A549 treated with CpdA at 1 μM for 4 hours (cell line): ENCODE measurements at places on chromosomes 12 and 14. TPM values are rescaled to one million over a fixed set of nuclear protein-coding genes. Genes with fewer than 3 reads are reported as not detected.

ABCD2 gene
- not detected in 5 replicates for total RNA-seq

IGF1 gene
- not detected in 5 replicates for total RNA-seq

SLC6A15 gene
- 2.4 to 3.9 TPM (median 3.1 TPM) in 5 replicates for total RNA-seq

MGP gene
- total RNA-seq, result 0.06 TPM in 1 of 5 replicates, not detected in the others

ADCY4 gene
- not detected in 5 replicates for total RNA-seq

SLC10A1 gene
- not detected in 5 replicates for total RNA-seq

ANO2 gene
- total RNA-seq, result not detected in 5 replicates

CAPZA3 gene
- not detected in 5 replicates for total RNA-seq

TNFAIP2 gene
- 362 to 451 TPM (median 405 TPM) in 5 replicates for total RNA-seq
